ENCODE measurements at places on chromosomes 7 and 10. TPM values are rescaled to one million over a fixed set of nuclear protein-coding genes. Genes with fewer than 3 reads are reported as not detected.

The PRSS1 gene
- not detected for total RNA-seq

The MKX gene
- total RNA-seq, result 0.15 TPM

The ANKRD26 gene
- total RNA-seq, result 8.7 TPM

The CYP2C9 gene
- not detected for total RNA-seq

The GPR15LG gene
- total RNA-seq, result not detected

The PPP1R9A gene
- total RNA-seq, result 24.6 TPM

The NUTM2D gene
- 6.4 TPM for total RNA-seq

The HOGA1 gene
- 12.6 TPM for total RNA-seq

The CAMK1D gene
- total RNA-seq, result 26.4 TPM

The LIPN gene
- not detected for total RNA-seq

The PLAC9 gene
- 92.2 TPM for total RNA-seq

The MSS51 gene
- 1.5 TPM for total RNA-seq

The CCZ1B gene
- 30.9 TPM for total RNA-seq

The TAS2R5 gene
- total RNA-seq, result 0.45 TPM

The GJD4 gene
- total RNA-seq, result not detected

The NKX6-2 gene
- total RNA-seq, result not detected

The SFRP5 gene
- total RNA-seq, result 191 TPM

The CALML3 gene
- total RNA-seq, result not detected

The DYNC1I1 gene
- total RNA-seq, result 26.3 TPM

The C1QL3 gene
- total RNA-seq, result 0.38 TPM

The PRLHR gene
- not detected for total RNA-seq

The ST8SIA6 gene
- total RNA-seq, result 20.0 TPM

The FANK1 gene
- 1.0 TPM for total RNA-seq

The MYOF gene
- 25.0 TPM for total RNA-seq

The SPDYE5 gene
- total RNA-seq, result not detected

The STAM gene
- total RNA-seq, result 37.9 TPM

The AGAP9 gene
- 4.6 TPM for total RNA-seq

The SPDYE6 gene
- not detected for total RNA-seq

The LBX1 gene
- not detected for total RNA-seq

The SFXN2 gene
- total RNA-seq, result 2.6 TPM

The SLC16A12 gene
- total RNA-seq, result 3.3 TPM

The FBXL13 gene
- 0.34 TPM for total RNA-seq

The GRID2IP gene
- not detected for total RNA-seq

The BTBD16 gene
- total RNA-seq, result not detected

The NME8 gene
- not detected for total RNA-seq

The SORBS1 gene
- total RNA-seq, result 347 TPM

The PVRIG gene
- total RNA-seq, result not detected

The CRPPA gene
- total RNA-seq, result 10.1 TPM

The PPP1R17 gene
- total RNA-seq, result not detected

The EN2 gene
- 0.11 TPM for total RNA-seq

The ZNF736 gene
- 7.5 TPM for total RNA-seq

The BHLHA15 gene
- total RNA-seq, result 0.57 TPM

The ZNF488 gene
- not detected for total RNA-seq

The AKR1C4 gene
- not detected for total RNA-seq

The WEE2 gene
- total RNA-seq, result not detected

The ZPBP gene
- not detected for total RNA-seq

The GLI3 gene
- 2.5 TPM for total RNA-seq

The BPGM gene
- 12.9 TPM for total RNA-seq

The CNNM2 gene
- total RNA-seq, result 3.6 TPM

The NUPR2 gene
- not detected for total RNA-seq

The ACSM6 gene
- not detected for total RNA-seq

The METTL27 gene
- 0.64 TPM for total RNA-seq

The OPTN gene
- total RNA-seq, result 99.7 TPM

The HMX3 gene
- not detected for total RNA-seq

The PAX4 gene
- not detected for total RNA-seq

The TMEM184A gene
- total RNA-seq, result 0.49 TPM

The PPRC1 gene
- 12.7 TPM for total RNA-seq

Measured in right cardiac atrium (tissue), 5 donors.